ENCODE measurements at places on chromosomes 5 and 9. TPM values are rescaled to one million over a fixed set of nuclear protein-coding genes. Genes with fewer than 3 reads are reported as not detected.

The TNFSF8 gene
- total RNA-seq = not detected

The ANKRD55 gene
- not detected for total RNA-seq

The PTGES gene
- total RNA-seq = 6.2 TPM

The SOX30 gene
- not detected for total RNA-seq

The INSL4 gene
- total RNA-seq = not detected

The TTC16 gene
- not detected for total RNA-seq

The FAM200C gene
- 0.86 TPM for total RNA-seq

The PDGFRB gene
- 3.3 TPM for total RNA-seq

The JAKMIP2 gene
- 0.19 TPM for total RNA-seq

The SLC45A2 gene
- total RNA-seq = not detected

The SLC34A3 gene
- total RNA-seq = not detected

The KCNV2 gene
- not detected for total RNA-seq

The MXD3 gene
- 4.7 TPM for total RNA-seq

The HRCT1 gene
- 0.68 TPM for total RNA-seq

The CDKN2A gene
- 47.6 TPM for total RNA-seq

The PCDHGA5 gene
- total RNA-seq = not detected

The SLC34A1 gene
- not detected for total RNA-seq

The PCA3 gene
- total RNA-seq = not detected

The GPR151 gene
- not detected for total RNA-seq

The GAPVD1 gene
- total RNA-seq = 30.8 TPM

Measured in hair follicular keratinocyte (primary cell).